Stimulated activated CD4-positive, alpha-beta T cell treated with anti-CD3 and anti-CD28 coated beads, Interleukin-12 subunit alpha, Interleukin-12 subunit beta, amount 100 ng/mL, for 4 hours (primary cell): ENCODE measurements at places on chromosomes 3 and 15.

DNA sequence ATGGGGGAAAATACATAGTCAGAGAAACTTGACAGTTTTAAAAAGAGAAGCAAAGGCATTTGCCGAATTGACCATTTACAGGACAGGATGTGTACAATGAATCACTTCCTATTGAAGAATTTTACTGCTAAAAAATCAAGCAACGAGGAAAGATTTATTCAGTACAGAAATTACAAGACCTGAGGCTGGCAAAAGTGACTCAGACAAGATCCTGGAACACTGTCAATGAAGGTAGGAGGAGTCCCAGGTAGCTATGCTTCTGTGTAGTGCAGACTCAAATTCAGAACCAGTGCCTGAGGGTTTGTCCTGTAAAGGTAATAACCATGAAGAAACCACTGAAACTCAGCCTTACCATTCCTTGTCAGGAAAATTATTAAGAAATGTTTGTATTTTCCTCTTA, 120.9 kb downstream of the ZMAT3 start:
- no peak for DNase-seq

DNA sequence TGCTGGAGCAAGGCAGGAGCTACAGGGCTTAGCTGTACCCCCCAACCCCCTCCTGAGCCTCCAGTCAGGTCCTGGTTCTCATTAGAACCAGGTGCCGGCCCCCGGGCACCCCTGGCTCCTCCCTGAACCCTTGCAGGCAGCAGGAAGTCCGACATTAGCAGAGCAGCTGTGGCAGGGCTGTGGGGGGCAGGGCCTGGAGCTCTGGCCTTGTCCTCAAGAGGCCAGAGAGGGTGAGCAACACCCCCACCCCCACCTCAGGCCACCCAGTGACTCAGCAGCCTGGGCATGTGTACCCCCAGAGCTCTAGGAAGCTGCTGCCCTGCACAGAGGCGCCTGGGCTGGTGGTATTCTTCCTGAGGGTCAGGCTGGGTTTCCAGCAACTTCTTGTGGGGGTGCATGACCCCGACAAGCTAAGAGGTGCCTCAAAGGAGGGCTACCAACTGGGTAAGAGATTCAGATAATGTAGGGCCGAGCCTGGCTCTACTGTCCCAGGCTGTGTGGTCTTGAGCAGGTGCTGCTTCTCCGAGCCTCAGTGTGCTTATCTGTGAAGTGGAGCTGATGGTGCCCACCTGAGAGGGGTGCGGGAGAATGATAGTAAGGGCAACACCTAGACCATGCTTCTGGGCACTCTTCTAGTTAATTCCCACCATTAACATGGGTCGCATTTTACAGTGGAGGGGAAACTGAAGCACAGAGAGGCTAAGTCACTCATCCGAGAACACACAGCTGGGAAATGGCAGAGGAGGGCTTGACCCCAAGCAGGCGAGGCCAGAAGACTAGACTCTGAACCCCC, 16.0 kb downstream of the H1-8 start:
- DNase-seq = no peak

DNA sequence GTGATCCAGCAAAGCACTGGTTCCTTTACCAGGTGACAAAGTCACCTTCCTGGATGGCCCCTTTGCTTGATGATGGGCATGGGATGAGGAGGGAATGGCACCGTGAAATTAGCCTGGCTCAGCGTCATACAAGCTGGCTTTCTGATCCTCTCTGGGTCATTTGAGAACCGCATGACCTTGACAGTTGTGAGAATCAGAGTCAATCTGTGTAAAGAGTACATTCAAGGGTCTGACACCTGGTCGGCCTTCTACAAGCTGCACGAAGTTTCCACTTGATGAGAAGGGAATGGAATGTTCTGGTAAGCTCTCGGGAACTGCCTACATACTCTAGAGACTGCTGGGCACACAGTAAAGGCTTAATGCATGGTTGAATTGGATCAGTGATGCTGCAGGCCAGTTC, 319.8 kb upstream of the TLE3 start:
- DNase-seq = no peak

- DNase-seq = no peak
Observed at GRCh38 chr3:130841357-130841756, 52.5 kb upstream of the ATP2C1 start.

DNA sequence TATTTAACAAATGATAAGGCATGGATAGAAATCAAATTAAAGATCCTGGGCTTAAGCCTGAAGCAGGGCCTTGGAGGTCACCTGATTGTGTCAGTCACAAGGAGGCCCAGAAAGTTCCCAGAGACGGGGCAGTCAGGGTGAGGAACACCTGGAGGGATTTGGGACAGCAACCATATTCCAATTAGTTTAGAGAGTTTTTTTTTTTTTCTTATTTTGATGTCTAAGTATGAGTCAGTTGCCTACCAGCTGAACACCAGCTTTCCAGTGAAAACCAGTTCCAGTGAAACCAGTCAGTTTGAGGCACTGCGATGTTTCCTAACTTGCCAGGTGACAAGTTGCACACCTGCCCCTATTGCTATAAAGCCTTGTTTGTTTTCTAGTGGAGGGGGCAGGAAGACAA, 350.7 kb upstream of the AZI2 start:
- no peak for DNase-seq

DNA sequence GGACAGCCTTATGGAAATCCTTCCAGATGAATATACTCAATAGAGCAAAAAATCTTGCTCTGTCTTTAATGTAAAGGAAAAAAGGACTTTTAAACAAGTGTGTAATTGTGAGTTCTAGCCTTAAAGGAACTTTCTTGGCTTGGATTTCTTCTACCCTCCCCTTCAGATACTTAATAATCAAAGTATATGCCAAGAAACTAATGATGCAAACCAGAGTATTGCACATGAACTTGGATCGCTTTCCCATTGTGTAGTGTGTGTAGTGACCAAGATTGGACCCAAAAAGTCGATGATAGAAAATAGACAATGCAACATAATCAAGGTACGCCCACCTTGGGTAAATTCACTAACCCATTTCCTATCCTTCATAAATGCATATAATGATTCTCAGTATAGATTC, 123.8 kb downstream of the TIGIT start:
- no peak for DNase-seq

DNA sequence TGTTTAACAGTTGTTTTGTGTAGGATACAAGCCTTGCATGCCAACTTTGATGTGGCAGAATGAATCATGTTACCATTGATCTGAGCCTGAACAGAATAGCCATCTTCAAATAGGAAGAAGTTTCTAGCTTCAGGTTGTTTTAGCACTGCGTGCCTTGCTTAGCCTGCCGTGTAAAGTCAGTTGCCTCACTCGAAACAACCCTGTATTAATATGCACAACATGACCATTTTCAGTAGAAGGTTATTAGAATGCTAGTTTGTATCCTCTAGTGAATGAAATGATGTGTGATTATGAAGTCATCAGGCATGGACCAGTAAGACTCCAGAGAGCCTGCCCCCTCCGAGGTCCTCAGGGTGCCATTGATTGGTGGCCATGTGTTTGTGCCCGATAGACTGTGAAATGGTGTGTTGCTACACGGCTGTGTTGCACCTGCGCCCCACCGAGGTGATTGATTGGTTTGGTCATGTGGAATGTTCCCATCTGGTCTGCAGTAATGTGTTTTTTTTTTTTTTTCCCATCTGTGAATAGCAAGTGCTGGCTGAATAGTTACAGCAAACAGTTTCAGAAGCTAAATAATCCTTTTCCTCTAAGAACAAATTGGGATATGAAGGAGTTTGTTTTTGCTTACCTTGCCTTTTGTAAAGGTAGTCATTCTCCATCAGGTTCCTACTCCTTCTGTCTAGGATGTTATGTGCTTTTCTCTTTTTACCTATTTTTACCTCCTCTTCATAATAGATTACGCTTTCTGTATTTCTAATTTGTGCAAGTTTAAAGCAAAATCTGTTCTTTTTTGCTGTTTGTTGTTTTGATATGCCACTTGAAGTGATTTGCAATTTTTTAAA, 214.9 kb downstream of the TCF12 start:
- DNase-seq = no peak

GRCh38 chr15:77575203-77575934, 57.3 kb downstream of the LINGO1 start:
- no peak for DNase-seq

- no peak for DNase-seq
Observed at GRCh38 chr3:171278299-171278590, 182.0 kb downstream of the TNIK start.

DNA sequence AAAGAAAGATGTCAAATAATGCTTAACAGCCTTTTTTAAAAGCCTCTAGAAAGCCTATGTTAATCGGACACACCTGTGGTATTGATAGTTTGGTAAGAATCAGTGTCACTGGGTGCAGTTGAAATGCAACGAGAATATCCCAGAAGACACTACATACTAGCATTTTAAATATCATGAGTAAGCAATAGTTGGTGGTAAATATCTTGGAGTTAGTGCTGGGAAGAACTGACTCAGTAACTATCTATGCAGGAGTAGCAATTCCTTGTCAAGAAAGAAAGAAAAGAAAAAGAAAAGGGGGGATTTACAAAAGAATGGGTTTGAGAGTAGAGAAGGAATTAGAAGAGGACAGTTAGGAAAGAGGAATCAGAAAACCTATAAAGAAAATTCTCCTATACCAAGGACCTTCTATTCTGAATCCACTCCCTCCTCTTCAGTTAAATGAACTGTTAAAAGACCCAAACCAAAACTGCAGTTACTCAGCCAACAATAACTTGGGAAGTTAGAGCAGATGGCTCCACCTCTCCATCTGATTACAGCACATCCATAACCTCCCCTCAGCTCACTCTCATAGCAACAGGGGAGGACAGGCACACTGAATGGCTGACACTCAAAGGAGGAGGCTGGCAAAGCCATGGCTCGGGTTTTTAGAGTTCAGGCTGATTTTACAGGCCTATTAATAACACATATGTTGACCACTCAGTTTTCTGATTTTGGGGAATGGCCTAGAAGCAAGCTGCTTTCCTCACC, 207.6 kb upstream of the MDFIC2 start:
- no peak for DNase-seq

DNA sequence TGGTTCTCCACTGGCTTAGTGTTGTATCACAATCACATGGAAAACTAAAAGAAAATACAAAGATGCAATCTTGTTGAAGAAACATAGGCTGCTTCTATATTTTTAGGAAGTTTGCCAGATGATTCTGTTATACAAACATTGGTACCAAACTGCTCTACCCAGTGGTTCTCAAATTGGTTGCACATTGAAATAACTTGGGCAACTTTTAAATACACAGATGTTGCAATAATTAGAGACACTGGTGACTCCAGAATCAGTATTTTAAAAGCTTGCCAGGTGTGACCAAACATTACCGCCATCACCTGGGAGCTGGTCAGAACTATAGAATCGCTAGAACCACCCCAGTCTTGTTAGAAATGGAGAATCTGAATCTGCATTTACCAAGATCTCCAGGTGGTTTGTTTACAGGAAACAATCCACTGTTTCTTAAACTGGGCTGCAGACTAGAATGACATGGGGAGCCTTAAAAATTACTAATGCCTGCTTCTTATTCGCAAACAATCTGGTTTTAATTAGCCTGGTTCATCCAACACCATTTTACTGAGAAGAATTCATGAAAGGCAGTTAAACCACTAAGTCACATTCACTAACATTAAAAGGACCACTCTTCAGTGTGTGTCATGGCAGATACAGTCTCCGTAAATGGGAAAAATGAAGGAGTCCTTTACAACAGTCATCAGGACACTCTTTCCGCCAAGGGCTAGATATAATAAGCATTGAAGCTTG, 76.5 kb downstream of the ACAP2 start:
- DNase-seq = no peak

GRCh38 chr3:188071636-188072035, 82.3 kb upstream of the LPP start:
- no peak for DNase-seq

DNA sequence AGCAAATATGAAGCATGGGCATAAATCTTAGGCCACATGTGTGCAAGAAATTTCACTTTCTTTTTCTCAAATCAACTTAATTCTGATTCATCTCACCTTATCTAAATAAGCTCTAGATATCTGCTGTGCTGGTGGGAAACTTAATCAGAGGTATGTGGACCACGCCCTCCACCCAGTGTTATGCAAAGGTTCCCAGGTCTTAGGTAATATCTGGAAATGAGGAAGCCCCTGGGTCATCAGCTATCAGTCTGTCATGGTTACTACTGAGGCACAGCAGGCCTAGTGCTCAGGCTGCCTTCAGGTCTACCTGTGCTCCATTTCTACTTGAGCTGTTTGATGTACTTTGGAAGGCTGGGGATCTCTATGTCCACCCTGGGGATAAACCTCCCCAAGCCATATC, 134.4 kb upstream of the KCNH8 start:
- DNase-seq = no peak

DNA sequence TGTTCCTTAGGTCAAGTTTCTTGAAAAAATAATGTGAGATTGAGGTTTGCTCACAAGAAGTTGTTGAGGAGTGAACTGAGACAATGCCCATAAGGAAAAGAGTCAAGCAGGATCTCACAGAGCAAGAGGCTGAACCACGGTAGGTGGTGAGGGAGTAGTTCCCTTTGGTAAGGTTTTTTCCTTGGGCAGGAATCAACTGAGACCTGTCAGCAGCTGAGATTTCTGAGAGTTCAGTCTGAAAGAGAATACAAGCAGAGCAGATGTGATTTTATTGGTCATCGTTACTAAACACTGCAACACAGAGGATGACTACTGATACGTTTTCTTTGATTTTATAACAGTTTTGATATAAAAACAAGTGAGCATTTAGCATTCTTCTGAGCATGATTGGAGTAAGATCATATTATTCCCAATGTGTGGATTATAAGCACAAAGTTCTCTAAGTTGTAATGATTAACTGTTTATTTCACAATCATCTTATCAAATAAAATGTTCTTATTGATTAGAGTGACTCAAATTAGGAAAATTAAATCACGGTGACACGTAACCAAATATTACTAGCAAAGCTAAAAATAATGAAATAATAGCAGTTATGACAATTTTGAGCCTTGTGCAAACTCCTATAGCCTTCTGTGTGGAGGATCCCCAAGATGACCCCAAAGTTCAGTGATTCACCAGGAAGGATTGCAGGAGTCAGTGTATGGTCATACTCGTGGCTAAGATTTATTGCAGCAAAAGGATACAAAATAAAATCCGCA, 346.2 kb upstream of the ZNF717 start:
- DNase-seq = no peak

GRCh38 chr3:43388175-43388574, 101.8 kb downstream of the SNRK start:
- no peak for DNase-seq

DNA sequence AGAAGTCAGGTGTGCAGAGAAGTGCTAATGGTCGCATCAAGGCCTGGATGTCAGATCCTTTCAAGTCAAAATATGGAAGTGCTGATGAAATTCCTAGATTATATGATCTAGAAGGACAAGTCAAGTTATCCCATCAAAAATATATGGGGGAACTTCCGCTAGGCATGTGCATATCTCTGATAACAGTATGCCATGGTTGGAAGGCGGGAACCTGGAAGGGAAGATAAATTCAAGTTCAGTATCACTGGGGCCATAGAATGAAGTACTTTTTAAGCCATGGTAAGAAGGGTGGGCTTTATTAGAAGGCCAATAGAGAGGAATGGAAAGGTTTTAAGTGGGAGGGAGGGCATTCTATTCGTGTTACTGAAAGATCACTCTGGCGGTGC, 38.3 kb downstream of the MITF start:
- DNase-seq = no peak
